ENCODE measurements at places on chromosomes 7 and 10. TPM values are rescaled to one million over a fixed set of nuclear protein-coding genes. Genes with fewer than 3 reads are reported as not detected.
A peak's percentile ranks its signal among the peaks of the same experiment; 100 is the strongest.

- DNase-seq: no peak
Measured at GRCh38 chr7:151208253-151208862, 1.9 kb downstream of the H2BK1 start.

AQP1 gene
- 0.59 TPM for total RNA-seq

DNA sequence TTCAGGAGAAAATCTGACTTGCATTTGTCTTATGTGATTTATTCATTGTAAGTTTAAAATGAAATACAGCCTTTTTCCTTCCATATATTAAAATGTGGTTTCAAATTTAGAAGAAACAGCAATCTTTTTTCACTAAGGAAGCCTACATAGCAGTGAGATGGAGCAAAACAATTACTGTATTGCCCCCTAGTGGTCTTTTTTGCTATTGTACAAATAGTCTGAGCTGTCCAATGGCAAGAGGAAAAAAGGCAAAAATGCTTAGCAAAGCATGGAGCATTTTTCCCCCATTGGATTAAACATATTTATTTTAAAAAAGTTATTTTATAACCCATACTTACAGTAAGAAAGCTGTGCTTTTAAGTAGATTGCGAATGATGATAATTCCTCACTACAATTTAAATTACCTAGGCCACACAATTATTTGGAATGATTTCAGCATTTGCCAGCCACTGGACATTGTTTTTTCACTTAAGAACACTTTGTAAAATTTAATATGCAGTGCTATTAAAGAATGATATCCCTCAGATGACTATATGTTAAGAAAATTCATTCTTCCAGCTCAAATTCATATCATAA is 119.5 kb downstream of the CPED1 start:
- peak; percentile 55 for DNase-seq

RBP3 gene
- not detected for total RNA-seq

PVRIG gene
- not detected for total RNA-seq

LIPJ gene
- total RNA-seq: under 0.01 TPM

GRCh38 chr10:29627201-29628132 is 7.3 kb downstream of the SVIL start:
- peak; percentile 82 for DNase-seq

DNA sequence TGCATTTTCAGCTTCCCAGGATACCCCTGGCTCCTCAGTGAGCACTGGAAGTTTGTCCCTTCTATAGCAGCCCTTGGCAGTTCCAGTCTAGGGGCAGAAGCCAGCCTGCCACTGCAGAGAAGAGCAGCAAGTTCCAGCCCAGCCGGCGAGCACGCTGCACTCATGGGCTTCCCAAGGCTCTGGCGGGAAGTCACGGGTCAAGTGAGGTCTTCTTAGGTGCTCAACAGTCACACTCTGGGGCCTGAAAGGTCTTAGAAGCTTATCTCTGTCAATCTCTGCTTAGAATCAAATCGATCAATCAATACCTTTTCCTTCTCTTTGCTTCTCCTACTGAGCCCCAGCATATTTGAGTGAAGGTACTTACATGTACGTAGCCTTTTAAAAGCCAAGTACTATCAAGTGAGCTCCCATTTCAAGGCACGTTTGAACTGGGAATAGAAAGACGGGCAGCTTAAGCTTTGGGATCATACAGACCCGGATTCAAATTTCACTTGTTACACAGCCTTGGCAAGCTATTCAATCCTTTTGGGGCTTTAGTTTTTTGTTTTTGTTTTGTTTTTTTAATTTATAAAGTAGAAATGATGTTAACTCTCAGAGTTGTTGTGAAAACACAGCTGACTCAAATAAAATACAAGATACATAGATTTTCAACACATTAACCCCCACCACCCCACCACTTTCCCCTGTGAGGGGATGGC is 152.6 kb upstream of the KLF14 start:
- DNase-seq: no peak

DNA sequence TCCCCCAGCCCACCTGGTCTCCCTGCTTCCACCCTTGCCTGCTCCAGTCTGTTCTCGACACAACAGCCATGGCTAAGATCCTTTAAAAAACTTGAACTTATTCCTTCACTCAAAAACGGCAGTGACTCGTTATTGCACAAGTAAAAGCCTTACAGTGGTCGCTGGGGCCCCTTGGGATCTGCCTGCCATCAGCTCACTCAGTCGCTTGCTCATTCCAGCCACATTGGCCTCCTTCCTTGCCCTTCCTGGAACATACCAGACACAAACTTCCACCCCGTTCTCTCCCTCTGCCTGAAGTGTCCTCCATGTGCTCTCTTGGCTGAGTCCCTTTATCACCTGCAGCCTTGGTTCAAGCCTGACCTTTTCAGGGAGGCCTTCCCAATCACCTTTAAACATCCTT is 4.7 kb downstream of the CCNY start:
- DNase-seq: no peak

- DNase-seq: no peak
Measured at GRCh38 chr10:110364531-110364937, 59.8 kb upstream of the SMNDC1 start.

GRCh38 chr10:66622050-66622449 is 303.8 kb upstream of the LRRTM3 start:
- DNase-seq: no peak

DNA sequence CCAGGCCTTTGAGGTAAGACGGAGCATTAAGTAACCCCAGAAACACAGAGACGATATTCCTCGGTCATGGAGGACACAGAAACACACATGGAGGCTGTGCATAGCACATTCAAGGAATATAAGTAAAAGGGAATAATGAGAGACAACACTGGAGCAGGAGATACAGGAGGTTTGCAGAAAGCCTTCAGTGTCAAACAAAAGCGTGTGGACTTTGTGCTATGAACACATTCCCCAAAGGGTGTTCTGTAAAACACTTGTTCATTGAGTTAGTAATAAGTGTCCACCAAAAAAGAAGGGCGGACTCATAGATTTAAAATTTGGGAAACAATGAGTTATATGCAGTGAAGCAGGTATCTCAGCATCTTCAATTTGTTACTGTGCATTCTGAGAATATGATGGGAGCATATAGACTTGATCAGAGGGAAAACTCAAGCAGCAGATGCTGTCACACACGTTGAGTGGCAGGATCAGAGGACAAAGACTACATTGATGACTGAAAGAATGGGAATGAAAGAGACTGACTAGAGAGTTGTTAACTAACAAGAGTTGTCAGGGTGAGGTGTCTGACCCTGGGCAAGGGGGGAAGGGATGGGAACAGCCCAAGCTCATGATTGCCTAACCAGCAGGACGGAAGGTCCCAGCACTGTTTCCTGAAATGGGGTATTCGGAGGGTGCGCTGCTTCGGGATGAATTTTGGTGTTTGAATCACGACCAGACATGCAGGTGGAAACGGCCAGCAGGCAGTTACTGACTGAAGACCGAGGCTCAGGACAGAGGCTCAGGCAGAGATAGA is 85.2 kb upstream of the VIPR2 start:
- no peak for DNase-seq

GRCh38 chr7:28067171-28067570 is 113.4 kb downstream of the JAZF1 start:
- no peak for DNase-seq

- DNase-seq: no peak
Measured at GRCh38 chr10:92846-93245, 42.4 kb upstream of the ZMYND11 start.

- DNase-seq: no peak
Measured at GRCh38 chr7:130930681-130931080, 196.7 kb upstream of the KLF14 start.
